ENCODE measurements at places on chromosomes 1 and 21.

DNA sequence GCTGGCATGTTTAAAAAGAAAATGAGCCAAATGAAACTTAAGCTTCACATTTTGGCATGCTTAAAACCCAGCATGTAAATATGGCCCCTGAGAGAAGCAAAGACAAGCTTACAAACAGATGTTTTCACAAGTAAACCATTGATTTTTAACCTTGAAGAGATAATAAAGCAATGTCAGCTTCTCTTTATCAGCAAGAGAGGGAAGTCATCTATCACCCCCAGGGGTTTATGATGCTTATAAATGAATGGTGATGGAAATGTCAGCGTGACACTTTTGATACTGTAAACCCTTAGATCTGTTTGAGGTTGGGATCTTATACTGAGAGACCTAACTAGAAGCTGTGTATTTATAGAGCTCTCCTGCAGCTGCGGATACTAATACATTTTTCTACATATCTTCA is 471.3 kb downstream of the PLA2G4A start:
- no peak for DNase-seq

DNA sequence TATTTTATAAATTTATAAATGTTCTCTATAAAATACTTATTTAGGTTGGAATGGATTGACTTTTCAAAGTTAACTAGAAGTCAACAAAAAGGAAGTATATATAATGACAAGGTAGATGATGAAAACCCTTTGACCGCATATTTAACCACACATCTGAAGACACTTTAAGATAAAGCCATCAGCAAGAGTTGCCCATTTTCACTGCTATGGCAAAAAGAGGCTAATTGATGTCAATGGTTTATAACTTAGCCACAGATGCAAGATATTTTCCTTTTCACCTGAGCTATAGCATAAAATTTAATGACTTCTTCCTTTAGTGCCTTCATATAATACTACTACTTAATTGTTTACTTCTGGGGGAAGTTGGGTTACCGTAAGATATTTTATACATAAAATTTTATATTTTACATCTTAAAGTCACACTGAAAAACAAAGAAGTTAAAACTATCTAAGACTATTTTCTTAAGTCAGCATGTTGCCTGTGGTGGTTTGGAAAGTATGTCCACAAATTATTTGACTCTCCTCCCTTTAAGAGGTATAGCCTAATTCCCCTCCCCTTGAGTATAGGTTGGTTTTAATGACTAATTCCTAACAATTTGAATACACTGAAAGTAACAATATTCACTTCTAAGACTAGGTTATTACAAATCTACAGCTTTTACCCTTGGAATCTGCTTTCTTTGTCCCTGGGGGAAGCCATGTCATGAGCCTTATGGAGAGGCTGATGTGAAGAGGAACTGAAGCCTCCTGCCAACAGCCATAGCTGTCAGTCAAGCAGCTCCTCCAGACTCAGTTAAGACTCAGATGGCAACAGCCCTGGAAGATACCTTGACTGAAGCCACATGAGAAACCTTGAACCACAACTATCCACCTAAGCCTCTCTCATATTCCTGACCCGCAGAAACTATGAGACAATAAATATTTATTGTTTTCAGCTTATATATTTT is 40.3 kb upstream of the LRRC8B start:
- no peak for DNase-seq

DNA sequence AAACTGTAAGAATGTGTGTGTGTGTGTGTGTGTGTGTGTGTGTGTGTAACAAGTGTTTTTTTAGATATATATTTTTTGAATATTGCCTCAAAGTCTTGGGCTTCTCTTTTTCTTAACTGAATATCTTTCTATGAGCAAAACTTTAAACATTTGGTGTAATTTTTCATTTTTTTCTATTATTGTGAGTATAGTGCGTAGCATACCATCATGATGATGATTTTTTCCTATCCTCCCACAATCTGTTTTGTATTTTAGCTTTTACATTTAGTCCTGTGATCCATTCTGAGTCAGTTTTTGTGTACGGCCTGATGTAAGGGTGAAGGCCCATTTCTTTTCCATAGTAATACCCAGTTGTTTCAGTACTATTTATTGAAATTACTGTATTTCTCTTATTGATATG is 680.6 kb downstream of the TTLL7 start:
- DNase-seq = no peak

DNA sequence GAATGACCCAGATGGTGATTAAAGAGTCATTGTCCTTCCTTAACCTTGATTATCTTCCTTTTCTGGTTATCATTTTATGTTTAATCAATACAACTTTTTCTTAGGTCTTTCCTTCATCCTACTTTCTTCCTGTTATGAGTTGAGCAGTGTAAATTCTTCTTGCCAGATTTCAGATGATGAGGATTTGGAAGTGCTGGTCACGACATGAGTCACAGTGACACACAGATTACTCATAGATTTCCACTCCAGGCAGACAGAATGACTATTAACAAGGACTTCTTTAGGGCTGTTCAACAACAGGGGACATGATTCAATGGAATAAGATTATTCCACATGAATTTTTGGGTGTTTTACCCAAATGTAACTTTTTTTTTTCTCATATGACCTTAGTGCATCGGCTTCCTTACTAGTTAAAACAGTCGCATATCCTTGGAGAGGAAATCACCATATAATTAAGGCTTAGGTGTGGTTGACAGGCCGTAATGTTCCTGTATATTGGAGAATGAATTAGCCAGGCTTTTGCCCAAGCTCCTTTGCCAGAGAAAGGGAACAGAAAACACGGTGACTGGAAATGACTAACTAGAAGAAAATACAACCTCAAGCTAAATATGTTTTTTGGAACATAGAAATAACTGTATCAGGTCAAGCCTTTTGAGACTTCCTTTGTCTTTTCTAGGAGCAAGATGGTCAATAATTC is 44.2 kb downstream of the PRRX1 start:
- peak; percentile 71 for DNase-seq

- DNase-seq = no peak
Observed at GRCh38 chr1:194723067-194723466, 1536.7 kb upstream of the B3GALT2 start.

DNA sequence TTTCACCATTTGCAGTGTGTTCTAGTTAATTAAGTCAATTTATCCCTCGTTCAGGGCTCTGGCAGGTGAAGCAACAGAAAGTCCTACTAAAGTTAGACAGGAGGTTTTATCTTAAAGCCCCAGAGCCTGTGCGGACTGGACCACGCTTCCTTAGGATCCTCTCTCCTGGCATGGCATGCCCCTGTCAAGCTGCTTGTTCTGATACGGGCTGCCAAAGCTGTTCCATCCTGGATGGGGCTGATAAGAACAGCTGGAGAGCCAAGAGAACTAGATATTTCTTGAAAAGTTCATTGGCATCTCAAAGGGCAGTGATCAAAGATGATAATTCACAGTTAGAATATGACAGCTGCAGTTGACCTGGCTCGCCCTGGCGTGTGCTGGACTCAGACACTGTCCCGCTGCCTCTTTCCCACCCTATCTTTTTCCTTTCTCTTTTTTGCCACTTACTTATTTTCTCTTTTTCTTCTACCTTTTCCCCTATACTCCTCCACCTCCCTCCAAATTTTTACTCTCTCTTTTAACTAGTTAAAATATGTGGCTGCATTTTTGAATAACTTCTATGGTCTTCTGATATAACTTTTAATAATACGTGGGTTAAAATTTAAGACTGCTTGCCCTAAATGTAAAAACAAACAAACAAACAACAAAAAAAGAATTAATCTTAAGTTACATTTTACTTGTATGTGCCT is 96.7 kb downstream of the ABCA4 start:
- DNase-seq = no peak

GRCh38 chr1:192108161-192108560 is 50.1 kb upstream of the RGS18 start:
- no peak for DNase-seq

- DNase-seq = no peak
Observed at GRCh38 chr21:45864436-45864835, 117.1 kb upstream of the COL6A1 start.

DNA sequence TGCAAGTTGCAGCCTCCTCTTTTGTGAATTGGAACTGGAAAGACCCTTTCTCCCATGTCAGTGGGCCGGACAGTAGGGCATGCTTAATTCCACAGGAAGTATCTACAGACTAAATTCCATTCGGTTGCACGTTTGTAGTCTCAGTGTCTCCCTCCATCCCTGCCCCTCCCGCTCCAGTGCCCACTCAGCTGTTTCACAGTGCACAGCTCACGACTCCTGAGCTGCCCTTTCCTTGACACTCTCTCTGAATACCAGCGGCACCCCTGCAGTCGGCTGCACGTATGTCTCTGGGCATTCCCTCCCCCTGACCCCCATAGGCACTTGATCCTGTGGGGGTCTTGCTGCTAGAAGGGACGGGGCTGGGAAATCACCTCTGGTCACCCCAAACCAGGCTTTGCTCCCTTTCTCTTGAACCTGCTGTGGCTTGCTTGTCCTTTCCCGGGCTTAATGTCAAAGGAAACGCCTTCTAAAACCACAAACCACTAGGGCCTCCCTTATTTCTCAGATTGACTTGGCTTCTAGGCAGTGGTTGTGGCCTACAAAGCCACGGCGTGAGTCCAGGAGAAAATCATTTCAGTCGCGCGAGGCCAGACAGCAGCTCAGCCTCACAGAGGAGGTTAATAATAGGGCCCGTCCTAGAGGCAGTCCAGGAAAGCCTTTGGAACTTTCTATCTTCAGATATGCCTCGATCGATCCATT is 365.3 kb upstream of the PROX1 start:
- DNase-seq = no peak

- peak; percentile 39 for DNase-seq
Observed at GRCh38 chr1:21280011-21280471, 10.2 kb downstream of the ECE1 start.

DNA sequence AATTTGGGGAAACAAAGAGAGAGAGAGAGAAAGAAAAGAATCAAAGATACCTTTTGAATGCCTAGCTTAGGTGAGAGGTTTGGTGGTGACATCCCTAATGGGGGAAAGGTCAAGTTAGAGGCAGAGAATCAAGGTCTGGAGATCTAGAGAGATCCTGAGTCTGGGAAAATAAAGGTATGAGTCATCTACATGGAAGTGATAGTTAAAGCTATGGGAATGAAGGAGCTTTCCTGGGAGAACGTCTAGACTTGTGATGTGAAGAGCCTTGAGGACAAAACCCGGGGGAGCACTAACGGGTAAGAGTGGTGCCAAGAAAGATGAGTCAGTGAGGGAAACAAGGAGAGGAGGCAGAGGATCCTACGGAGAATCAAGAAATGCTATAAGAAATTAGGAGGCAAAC is 110.8 kb upstream of the RUNX1 start:
- no peak for DNase-seq

- DNase-seq = no peak
Observed at GRCh38 chr1:9891207-9891606, 18.9 kb downstream of the CTNNBIP1 start.

DNA sequence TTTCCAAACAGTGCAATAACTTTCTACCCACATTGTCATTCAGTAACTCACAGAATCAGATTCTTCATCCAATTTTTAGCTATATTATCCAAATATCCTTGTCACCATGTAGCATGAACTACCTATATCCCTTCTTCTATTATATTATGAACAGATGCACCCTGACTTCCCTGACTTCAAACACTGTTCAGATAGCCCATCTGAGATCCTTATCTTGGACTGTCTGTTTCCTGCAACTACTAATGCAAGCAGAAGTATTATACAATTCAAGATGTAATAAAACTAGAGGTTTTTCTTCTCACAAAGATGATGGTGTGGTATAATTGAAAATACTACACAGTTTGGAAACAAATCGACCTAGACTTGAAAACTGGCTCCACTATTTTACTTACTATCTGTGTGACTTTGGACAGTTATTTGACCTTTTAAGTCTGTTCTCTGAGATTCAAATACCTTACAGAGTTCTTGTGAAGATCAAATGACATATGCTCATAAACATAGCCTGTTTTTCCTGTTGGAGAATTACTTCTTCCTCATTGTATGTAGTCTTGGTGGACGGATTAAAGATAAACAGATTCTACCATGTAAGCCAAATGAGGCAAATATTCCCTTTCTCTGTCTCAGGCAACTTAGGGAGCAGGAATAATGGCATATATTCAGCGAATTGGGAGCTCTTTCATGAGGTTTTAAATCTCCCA is 407.9 kb upstream of the ZRANB2 start:
- no peak for DNase-seq

- DNase-seq = peak; percentile 35
Observed at GRCh38 chr1:224333309-224333926, 3.4 kb upstream of the NVL start.

GRCh38 chr1:211198880-211199279 is 60.3 kb upstream of the RCOR3 start:
- peak; percentile 23 for DNase-seq

GRCh38 chr1:181135437-181135731 is 46.9 kb downstream of the IER5 start:
- DNase-seq = no peak

Measured in AG08396 (cell line).